ENCODE measurements at places on chromosomes 12 and 14.

GRCh38 chr12:75364919-75365318 lies 26.0 kb upstream of the GLIPR1L2 start:
- DNase-seq: peak; percentile 8

DNA sequence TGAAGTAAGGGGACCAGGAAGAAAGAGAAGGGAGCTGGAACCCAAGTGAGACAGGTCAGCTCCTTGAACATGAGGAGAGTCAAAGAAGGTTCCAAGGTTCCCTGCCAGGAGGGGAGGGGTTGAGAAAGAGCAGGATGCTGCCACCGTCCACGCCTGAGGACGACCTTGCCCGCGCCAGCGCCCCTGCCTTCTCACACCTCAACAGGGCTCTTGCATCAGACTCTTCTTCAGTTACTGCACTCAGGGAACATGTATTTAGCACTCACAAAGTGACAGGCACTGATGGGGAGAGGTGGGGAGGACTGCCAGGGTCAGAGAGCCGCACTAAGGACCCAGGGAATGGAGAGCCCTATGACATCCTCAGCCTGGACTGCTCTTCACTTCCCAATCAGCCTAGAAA lies 102.1 kb upstream of the NUDT4 start:
- no peak for DNase-seq

- no peak for DNase-seq
Observed at GRCh38 chr12:131164096-131164872, 210.6 kb downstream of the ADGRD1 start.

DNA sequence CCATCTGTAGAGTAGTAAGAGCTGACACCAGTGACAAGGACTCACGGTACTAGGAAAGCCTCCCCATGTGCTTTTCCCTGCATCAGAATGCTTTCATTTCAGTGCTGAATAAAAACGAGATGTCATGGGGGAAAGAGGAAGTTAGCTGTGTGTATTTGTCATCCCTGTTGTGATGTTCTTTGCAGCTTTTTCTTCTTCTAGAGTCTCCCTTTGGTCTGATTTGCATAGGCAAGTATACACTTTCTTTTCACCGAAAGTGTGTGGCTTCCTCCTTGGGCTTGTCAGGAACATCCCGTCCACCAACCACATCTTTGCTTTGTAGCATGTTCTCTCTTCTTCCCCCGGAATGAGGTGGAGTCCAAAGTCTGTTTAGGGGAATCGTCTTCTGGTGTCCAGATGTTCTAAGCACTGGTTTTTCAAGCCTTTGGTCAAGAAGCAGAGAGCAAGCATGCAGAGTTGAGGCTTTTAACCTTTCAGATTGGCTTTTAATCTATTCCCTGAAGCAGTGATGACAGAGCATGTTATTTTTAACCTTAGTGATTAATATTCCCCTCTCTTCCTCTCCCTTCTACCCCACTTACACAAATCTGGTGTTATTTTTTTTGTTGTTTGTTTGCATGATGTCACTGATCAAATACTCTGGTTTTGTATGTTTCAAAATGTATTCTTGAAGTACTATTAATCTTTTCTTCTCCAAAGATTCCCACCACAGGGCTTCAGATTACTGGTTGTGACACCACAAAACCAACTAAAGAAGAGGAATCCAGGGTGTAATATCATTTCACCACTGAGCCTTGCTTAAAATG lies 163.4 kb downstream of the SAMD4A start:
- DNase-seq: no peak

DNA sequence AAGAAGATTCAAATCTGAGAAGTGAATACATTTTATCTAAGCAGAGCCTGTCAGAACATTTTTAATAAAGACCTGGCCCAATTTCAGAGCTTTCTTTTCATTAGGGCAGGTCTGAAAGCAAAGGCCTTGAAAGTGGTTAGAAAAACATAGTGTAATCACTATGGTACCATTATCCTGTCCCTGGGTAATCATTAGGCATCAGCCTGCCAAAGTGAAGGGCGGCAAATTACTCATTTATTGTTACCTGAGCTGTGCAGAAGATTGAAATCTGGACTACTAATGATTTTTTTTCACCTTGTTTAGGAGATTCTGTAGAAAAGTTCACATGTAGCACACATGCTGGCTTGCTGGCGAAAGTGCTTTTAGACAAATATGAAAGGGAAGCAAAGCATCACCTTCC lies 92.6 kb upstream of the PRKD1 start:
- no peak for DNase-seq

DNA sequence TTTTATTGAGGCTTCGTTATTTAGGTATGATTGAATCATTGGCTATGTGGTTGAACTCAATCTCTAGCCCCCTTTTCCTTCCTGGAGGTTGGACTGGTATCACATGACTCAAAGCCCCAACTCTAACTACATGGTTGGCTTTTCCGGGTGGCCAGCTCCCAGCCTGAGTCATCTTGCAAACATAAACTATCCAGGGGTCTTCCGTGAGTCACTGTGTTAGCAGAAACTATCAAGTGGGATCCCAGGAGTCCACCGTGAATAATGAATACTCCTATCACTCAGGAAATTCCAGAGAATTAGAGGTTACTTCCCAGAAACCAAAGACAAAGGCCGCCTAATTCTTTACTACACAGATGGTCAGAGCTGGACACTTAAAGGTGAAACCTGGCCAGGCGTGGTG lies 19.7 kb upstream of the PLEKHD1 start:
- DNase-seq: peak; percentile 96

DNA sequence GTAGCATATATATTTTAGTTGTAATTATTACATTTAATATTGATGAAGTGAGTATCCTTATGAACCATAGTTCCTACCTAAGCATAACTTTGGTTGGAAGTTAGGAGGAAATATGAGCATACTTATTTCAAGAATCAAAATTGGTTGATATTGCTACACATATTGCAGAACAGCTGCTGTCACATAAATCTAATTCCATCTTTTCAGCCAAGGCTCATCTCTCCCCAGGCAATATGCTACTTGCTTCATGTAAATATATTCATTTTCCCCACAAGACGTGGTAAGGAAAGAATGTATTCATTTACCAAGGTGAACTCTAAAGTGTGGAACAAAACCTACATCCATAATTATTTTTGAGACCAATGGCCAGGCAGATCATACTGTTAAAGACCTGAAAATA lies 62.5 kb upstream of the HIF1A start:
- DNase-seq: no peak

DNA sequence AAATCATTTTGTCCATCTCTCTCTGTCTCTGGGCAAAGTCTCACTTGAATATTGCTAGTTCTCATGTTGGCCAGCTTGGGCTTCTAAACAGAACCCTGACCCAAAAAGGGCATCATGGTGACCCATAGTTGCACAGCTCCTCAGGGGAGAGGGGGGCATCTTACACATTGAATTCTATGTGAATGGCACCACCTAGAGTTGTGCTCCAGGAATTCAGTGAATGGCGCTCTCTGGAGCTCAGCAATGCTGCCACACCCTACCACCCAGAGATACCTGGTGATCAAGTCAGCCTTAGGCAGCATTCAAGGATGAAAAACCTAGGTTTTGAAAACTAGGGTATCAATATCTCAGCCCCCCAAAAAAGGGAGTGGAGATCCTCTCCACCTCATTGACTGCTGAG lies 50.6 kb downstream of the SMUG1 start:
- DNase-seq: no peak

GRCh38 chr12:66584673-66585072 lies 94.2 kb downstream of the GRIP1 start:
- peak; percentile 76 for DNase-seq

- peak; percentile 66 for DNase-seq
Observed at GRCh38 chr12:27616356-27617142, 79.7 kb upstream of the REP15 start.

- no peak for DNase-seq
Observed at GRCh38 chr12:59620326-59620725, 24.5 kb downstream of the SLC16A7 start.

DNA sequence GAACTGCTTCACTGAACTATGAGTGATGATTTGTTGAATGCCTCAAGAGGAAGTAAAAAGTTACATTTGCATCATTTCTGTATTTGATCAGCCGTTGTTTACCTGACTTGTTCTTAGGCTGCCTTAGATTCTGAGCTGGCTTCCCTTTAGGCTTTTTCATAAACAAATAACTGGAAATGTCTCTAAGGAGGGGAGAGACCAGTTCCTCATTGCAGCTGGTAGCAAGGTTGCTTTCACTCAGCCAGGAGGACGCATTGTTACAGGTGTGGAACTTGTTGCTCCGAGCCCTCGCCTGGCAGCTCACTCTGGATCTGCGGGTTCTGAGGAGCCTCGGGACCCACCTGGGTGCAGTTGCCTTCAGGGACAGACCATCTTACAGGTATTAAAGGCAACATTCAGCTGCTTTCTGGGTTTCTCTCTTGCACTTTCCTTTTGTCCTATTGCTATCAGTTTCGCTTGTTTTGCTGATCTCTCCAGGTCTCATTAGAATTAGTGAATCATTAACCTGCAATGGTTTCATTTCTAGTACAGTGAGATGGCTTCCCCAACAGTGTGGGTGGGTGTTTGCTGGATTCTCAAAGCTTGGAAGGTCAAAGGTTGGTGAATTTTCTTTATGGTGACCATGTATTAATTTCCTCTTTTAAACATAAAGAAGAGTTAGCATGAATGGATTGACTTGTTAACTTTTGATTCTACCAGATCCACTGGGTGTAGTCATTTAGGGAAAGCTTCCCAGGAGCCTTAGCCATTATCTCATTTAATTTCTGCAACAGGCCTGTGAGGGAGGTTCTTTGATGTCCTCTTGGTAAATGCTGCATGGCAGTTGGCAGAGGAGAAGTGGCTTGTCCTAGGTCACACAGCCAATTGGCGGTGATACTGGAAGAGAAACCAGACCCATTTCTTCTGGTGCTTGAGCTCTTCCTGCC lies at the start of gene PLEKHG7:
TSS of gene PLEKHG7 (plus strand) at position 236 of the 926 bp plus-strand sequence. CDS start 3,643 bp downstream, outside the sequence.
- no peak for DNase-seq

DNA sequence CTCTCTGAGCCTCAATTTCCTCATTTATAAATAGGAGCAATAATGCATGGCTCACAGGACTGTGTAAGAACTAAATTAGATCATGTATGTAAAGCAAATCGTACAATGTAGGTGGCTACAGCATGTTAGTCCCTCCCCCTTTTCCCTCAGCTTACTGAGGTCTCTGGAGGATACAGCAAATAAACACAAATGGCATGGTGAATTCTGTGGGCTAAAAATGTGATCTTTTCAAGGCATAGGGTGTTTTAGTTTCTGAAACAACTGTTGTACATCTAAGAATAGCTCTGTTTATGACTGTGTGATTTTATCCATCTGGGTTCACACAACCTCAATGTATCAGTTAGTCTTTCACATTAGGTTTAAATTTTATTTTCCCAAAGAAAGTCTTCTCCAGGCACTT lies 121.2 kb upstream of the PLEKHG7 start:
- DNase-seq: no peak

- DNase-seq: peak; percentile 28
Observed at GRCh38 chr14:52348776-52349175, 34.7 kb downstream of the PTGER2 start.

GRCh38 chr12:75660805-75661404 lies 149.5 kb upstream of the KRR1 start:
- DNase-seq: peak; percentile 43

GRCh38 chr12:122094735-122095631 lies 16.4 kb downstream of the MLXIP start:
- DNase-seq: no peak

GRCh38 chr14:105374389-105374788 lies 23.9 kb upstream of the TEX22 start:
- no peak for DNase-seq

GRCh38 chr12:111827907-111828306 lies 14.1 kb upstream of the MAPKAPK5 start:
- no peak for DNase-seq

GRCh38 chr12:120764816-120765215 lies 39.2 kb downstream of the ACADS start:
- DNase-seq: no peak

DNA sequence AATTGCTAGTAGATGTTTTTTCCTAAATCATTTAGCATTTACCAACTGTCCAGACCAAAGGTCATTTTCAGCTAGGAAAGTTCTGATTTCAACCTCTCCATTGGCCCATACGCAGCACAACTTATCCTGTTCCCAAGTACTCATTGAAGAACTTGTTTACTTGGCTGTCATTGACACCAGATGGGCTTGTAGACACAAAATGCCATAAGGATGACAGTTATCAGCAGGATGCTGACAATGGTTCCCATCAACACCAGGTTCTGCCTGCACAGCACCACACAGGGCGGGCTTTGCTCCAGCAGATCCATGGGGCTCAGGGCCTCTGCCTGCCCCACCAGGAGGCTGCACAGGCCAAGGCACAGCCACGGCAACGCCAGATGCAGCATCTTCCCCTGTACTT lies 36.5 kb upstream of the TMPRSS12 start:
- no peak for DNase-seq

GRCh38 chr14:90536092-90536491 lies 139.3 kb downstream of the CALM1 start:
- DNase-seq: no peak

DNA sequence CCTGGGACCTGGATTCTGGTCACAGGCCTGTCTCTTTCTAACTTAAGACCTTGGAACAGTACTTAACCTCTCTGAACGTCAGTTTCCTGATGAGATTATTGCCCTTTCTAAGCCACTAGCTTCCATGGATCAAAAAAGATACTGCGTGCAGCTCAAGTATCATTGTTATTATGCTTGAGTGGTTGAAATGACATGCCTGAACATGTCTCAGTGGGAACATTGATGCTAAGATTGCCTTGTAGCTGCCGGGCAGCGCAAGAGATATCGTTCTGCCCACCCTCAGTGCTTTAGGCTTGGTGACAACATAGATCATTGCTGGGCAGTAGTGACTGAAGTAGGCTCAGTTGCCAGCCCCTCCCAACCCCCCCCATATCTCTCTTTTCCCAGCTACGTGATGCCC lies 131.9 kb downstream of the SMOC1 start:
- DNase-seq: no peak

DNA sequence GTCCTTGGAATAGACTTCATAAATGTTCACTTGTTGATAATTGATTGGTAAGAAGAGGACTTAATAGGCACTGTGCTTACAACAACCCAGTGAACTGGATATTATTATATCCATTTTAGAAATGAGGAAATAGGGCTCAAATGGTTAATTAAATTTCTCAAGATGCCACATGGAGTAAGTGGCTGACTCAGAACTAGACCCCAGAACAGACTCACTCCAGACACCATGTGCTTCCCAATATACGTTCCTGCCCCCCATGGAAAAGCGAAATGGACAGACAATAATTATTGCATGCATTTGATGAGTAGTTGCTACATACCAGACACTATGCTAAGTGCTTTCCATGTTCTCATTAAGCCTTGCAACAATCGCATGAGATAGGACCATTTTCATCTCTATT lies 895 bp upstream of the ANKS1B start:
- DNase-seq: no peak

GRCh38 chr14:68987653-68988036 lies 8.5 kb upstream of the ACTN1 start:
- peak; percentile 28 for DNase-seq
